Activated CD8-positive, alpha-beta T cell treated with anti-CD3 and anti-CD28 coated beads, Interleukin-2, amount 10 ng/mL, durations not matched to agents 7 days and 5 days (primary cell): ENCODE measurements at places on chromosomes 13 and 19. TPM values are rescaled to one million over a fixed set of nuclear protein-coding genes. Genes with fewer than 3 reads are reported as not detected.

DNA sequence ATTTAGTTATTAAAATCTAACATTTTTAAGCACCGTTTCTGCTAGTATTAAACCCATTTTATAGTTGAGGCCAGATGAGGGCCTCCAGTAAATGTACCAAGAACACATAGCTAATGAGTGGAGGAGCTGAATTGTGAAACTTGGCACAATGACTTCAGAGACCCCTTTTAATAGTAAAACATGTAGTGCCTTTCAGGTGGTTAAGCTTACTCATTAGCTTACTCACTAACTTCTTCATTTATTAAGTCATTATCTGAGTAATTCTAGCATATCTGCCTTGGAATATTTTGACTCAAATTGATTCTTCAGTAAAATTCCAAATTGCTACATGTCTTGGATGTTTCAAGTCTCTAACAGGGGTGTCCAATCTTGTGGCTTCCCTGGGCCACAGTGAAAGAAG is 735.2 kb downstream of the LIG4 start:
- no peak for DNase-seq

The AMER2 gene
- total RNA-seq: not detected

- DNase-seq: no peak
Observed at GRCh38 chr19:15251010-15251748, 18.9 kb upstream of the EPHX3 start.

The NPAS1 gene
- total RNA-seq: not detected

The CRLF1 gene
- total RNA-seq: not detected

DNA sequence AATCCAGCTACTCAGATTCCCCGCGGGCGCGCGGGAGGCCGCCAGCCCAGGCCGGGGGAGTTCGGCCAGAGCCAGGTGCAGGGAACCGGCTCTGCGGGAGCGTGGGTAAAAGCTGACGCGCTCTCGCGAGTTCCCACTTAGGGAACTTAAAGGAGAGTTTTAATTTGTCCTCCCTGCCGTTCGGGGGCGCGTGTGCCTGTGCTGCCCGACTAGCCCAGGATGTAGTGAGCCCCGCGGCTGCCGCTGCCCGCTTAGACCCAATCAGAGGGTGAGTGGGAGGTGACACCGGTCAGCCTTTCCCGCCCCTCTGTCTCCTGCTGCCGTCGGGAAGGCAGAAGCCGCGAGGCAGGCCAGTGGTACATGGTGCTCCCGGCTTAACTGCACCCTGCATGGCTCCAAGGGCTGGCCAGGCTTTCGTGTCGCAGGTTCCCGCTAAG is 36.0 kb upstream of the NEK3 start:
- DNase-seq: peak; percentile 75

The N4BP2L2 gene
- total RNA-seq: 111 TPM

The PRR36 gene
- 0.10 TPM for total RNA-seq

- DNase-seq: no peak
Observed at GRCh38 chr13:91185294-91185863, 162.1 kb upstream of the MIR17HG start.

GRCh38 chr19:33830264-33830663 is 33.6 kb downstream of the KCTD15 start:
- no peak for DNase-seq

GRCh38 chr13:25440061-25440460 is 68.3 kb downstream of the ATP8A2 start:
- DNase-seq: no peak

GRCh38 chr19:53849237-53849676 is 18.4 kb upstream of the MYADM start:
- DNase-seq: no peak

DNA sequence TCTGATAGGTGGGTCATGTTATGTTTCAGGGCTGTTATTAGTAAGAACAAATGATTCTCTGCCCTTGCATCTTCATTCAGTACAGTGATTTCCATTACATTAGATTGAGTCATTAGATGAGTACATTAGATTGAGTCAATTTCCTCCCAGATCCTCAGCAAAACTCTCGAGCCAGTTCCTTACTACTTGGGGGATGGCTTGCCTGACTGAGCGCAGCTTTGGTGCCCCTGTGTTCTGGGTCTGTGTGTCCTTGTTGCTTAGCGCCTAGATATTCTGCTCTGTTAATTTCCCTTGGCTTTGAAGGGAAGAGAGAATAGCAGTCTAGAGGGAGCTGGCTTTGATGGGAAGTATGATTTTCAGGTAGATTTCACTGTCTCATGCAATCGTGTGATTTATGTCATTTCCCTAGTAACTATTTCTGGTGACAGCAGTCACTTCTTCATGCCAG is 19.1 kb upstream of the SCEL start:
- no peak for DNase-seq

- no peak for DNase-seq
Observed at GRCh38 chr13:35468195-35468594, 8.3 kb downstream of the MAB21L1 start.

The ZNF442 gene
- 1.3 TPM for total RNA-seq

GRCh38 chr13:62093984-62094780 is 678.5 kb upstream of the PCDH20 start:
- no peak for DNase-seq

DNA sequence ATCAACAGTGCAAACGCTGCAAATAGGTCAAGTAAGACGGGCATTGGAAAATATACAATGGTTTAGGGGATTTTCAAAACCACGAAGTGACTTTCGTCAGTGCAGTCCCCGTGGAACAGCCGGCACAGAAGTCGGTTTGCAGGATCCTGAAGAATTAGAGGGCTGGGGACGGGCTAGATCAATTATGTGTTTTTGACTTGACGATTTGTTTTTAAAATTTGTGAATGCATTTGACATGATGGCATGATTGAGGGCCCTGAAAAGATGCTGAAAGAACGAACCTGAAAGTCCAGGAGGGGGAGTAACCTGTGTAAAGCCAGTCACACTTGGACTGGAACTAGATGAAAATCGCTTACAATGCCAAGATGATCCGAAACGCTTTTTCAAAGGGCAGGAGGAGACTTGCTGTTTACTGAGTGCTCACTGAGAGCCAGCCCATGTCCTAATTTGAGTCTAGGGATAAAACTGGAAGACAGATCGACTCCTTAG is 8.9 kb upstream of the DGKH start:
- DNase-seq: peak; percentile 35

- no peak for DNase-seq
Observed at GRCh38 chr19:3509566-3509989, 3.5 kb downstream of the FZR1 start.

The RDH8 gene
- not detected for total RNA-seq

The TPGS1 gene
- total RNA-seq: 20.1 TPM

DNA sequence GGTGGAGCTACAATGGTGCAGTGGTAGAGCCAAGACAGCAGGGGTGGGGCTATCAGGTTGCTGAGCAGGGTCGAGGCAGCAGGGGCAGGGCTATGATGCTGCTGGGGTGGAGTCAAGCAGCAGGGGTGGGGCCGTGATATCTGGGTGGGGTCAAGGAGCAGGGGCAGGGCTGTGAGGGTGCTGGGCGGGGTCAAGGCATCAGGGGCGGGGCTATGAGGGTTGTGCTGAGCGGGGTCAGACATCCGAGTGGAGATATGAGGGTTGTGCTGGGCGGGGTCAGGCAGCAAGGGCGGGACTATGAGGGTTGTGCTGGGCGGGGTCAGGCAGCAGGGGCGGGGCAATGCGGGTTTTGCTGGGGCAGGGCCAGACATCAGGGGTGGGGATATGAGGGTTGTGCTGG is 14.7 kb downstream of the HCN2 start:
- DNase-seq: peak; percentile 57

- peak; percentile 55 for DNase-seq
Observed at GRCh38 chr19:42313096-42313839, at the start of gene TMEM145. Gene TMEM145 (plus strand): TSS chr19:42313309. CDS start chr19:42313377, 68 bp downstream.

The SNRPA gene
- 175 TPM for total RNA-seq

- no peak for DNase-seq
Observed at GRCh38 chr19:34224996-34225658, 29.2 kb upstream of the GARRE1 start.

GRCh38 chr19:28497137-28497536 is 715.8 kb downstream of the UQCRFS1 start:
- no peak for DNase-seq

DNA sequence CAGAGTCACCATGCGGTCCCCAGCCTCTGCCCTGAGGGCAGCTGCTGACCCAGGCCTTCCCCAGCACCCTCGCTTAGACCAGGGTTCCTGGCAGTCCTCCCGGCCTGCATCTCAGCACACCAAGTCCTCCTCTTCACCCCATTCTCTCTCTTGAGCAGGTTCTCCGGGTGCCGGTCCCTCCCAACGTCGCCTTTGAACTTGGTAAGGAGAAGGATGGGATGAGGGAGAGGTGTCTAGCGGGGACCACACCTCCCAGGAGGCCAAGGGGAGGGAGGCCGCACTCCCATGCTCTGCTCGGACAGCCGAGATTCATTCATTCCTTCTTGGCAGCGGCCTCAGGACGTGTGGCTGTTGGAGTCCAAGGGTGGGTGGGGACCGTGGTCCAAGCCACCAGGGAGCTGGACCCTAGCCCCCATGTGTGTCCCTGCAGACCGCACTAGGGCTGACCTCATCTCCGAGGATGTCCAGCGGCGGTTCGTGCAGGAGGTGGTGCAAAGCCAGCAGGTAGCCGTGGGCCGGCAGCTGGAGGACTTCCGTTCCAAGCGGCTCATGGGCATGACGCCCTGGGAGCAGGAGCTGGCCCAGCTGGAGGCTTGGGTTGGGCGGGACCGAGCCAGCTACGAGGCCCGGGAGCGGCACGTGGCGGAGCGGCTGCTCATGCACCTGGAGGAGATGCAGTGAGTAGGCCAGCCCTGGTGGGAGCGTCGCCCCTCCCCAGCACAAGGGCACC is 9.4 kb downstream of the ARHGEF1 start:
- DNase-seq: no peak

The TNFSF9 gene
- total RNA-seq: 1.5 TPM

GRCh38 chr13:77095288-77095687 is 68.3 kb upstream of the FBXL3 start:
- DNase-seq: no peak

- no peak for DNase-seq
Observed at GRCh38 chr13:94218537-94218936, 260.9 kb downstream of the DCT start.

- DNase-seq: no peak
Observed at GRCh38 chr13:110047496-110047895, 259.5 kb downstream of the COL4A1 start.

The NLRP12 gene
- total RNA-seq: not detected

The SLC6A16 gene
- total RNA-seq: 3.5 TPM

DNA sequence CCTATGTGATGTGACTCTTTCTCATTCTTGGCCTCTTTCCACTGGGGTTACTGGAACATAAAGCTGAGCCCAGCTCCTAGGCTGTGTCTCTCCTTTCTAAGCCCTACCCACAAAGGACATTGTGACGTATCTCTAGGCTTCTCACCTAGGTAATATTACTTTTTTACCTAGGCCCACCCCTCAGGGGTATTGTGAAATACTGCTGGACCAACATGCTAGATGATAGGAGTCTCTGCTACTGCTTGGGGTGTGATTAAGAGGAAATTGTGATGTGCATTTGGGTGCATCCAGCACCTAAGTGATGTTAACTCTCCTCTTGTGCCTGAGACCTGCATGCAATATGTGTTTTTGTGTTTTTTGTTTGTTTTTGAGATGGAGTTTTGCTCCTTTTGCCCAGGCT is 22.8 kb upstream of the ZNF254 start:
- DNase-seq: no peak

GRCh38 chr13:97435794-97436193 is 1.8 kb downstream of the RAP2A start:
- no peak for DNase-seq

The C19orf85 gene
- not detected for total RNA-seq

- DNase-seq: no peak
Observed at GRCh38 chr13:91664039-91664438, 265.6 kb downstream of the GPC5 start.

The SWSAP1 gene
- 3.4 TPM for total RNA-seq

The GJB2 gene
- total RNA-seq: 0.26 TPM
